ENCODE measurements at places on chromosomes 13 and 19.

DNA sequence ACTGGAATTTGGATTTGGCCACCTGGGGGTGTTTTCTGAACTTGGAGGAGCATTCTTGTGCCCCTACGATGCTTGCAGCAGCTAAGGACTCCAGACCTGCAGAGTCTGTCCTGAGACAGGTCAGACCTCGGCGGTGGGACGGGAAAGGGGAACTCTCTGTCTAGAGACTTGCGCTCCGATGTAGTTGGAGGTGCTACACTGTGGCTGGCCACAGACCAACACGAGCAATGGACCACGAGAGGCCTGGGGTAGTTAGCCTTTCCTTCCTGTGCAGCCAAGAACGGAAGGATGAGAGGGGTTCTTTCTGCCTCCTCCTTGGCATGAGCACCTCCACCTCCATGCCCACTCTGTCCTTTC is 5.9 kb upstream of the GRAMD1A start:
- no peak for DNase-seq

- no peak for DNase-seq
These were observed 92.7 kb downstream of the FGF14 start for GRCh38 chr13:102309110-102309509.

- DNase-seq = no peak
These were observed 12.7 kb upstream of the GAS6 start for GRCh38 chr13:113876346-113877148.

DNA sequence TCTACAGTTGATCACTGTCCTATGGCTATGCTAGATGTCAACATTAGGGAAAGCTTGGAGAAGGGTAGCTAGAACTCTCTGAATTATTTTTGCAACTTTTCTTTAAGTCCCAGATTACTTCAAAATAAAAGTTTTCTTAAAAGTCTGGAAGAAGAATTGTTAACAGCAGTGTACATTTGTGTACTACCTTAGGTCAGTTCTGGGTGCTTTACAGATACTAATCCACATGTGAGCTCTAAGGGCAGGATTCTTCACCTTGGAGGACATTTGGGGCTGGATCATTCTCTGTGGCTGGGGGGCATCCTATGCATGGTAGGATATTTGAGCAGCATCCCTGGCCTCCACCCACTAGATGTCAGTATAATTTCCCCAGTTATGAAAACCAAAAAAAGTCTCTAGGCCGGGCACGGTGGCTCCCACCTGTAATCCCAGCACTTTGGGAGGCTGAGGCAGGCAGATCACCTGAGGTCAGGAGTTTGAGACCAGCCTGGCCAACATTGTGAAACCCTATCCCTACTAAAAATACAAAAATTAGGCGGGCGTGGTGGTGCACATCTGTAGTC is 2.8 kb downstream of the BRME1 start:
- no peak for DNase-seq

DNA sequence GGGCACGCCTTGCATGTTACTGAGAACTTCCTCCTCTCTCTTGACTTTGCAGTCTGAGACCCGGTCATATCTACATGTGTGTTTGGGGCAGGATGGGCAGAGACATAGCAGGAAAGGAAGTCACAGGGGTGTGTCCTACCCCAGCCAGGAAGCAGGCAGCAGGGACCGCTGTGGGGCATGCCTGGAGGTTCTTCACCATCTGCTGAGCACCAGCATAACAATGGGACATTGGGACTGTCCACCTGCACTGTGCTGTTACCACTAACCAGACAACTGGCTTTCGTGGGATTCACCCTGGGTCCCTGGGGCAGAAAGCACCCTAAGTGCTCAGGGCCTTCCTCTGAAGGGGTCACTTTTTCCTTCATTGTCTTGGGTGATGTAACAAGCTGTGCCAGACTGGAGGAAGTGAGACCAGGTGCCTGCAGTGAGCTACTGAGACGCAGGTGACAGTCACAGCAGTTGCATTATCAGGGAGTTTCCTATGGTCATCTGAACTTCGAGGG is 2.6 kb upstream of the HAUS5 start:
- no peak for DNase-seq

All from activated T-cell treated with anti-CD3 and anti-CD28 coated beads for 4 hours (primary cell).